AG04450 (cell line): ENCODE measurements at places on chromosomes 5 and 9. TPM values are rescaled to one million over a fixed set of nuclear protein-coding genes. Genes with fewer than 3 reads are reported as not detected.

- DNase-seq: peak; percentile 65
Observed at GRCh38 chr5:82641331-82642003, 363.3 kb upstream of the RPS23 start.

DNA sequence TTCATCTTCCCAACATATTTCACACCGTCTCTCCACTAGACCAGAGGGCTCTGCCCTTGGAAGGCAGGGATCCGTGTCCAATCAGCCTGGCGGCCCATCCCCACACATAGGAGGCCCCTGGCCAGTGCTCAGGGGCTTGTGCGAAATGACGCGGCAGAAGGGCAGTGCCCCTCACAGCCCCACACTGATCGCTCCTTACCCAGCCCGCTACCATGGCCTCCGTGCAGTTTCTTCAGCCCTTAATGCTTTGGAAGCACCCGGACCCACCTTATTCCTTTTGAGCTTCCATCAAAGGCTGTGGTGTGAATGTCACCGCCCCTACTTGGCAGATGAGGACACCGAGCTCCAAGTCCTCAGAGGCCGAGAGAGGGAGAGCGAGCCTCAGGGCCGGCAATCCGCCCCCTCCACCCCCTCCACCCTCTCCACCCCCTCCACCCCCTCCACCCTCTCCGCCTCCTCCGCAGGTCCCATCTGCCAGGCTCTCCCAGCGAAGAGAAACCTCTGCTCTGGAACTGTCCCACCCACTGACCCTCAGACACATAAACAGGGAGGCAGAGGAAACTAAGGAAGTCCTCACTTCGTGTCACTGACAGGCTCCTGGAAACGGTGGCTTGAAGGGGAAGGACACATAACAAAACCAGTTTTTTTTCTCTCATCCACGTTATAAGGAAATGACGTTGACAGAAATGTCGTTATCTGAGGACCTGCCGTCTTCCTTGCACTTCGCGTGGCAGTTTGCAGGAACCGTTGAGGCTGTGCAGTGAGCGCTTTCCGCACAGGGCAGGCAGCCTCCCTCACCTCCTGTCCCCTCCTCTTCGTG, 13.9 kb downstream of the QSOX2 start:
- DNase-seq: no peak

DOCK8 gene
- 0.05 TPM in 1 of 2 replicates, not detected in the other for polyA plus RNA-seq

GRCh38 chr9:117093891-117094844, 320.7 kb downstream of the ASTN2 start:
- DNase-seq: no peak
